ENCODE measurements at places on chromosomes 4 and X.

- DNase-seq, result no peak
These were observed 520.7 kb upstream of the HS3ST1 start for GRCh38 chr4:11949355-11949754.

DNA sequence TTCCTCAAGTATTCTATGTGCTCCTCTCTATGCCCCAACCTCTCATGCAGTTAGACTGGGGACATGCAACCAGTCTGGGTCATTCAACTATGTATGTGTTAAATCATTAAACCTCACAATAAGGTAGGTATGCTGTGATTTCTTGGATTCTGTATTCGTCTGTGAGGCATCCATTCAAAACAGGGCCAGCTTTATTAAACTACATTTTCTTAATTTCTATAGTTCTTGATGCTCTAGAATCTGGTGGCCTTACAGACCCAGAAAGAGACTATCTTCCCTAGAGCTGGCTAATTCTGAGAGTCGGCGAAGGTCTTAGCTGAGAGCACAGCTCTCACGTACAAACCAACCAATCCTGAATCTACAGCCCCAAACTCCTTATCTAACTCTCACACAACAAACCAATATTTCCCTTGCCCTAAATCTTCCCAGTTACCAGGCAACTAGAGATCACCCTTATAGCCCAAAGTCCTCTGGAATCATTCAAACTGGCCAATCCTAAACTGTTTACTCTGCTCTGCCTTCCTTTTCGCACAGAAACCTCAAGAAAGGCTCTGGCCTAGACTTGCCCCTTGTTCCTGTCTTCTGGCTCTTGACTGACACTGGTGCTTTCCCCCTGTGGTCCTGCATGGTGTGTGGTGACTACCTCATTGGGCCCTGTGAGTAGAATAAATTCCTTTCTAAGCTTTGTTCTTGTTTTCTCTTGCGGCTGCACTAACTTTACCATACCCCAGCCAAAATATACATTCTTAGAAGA, 203.5 kb upstream of the TET2 start:
- peak; percentile 65 for DNase-seq

- DNase-seq, result no peak
These were observed 61.4 kb downstream of the PAPSS1 start for GRCh38 chr4:107658400-107659336.

- DNase-seq, result no peak
These were observed 4.6 kb downstream of the RAB33A start for GRCh38 chrX:130176354-130176776.

GRCh38 chr4:168678751-168679366, 182.0 kb downstream of the PALLD start:
- DNase-seq, result no peak

GRCh38 chrX:39777623-39778025, 320.1 kb downstream of the BCOR start:
- DNase-seq, result no peak

GRCh38 chr4:122086338-122087065, 65.6 kb upstream of the BLTP1 start:
- peak; percentile 3 for DNase-seq

- DNase-seq, result no peak
These were observed 8.3 kb downstream of the PPID start for GRCh38 chr4:158714937-158715336.

GRCh38 chr4:148270630-148271029, 171.6 kb downstream of the NR3C2 start:
- DNase-seq, result peak; percentile 18

DNA sequence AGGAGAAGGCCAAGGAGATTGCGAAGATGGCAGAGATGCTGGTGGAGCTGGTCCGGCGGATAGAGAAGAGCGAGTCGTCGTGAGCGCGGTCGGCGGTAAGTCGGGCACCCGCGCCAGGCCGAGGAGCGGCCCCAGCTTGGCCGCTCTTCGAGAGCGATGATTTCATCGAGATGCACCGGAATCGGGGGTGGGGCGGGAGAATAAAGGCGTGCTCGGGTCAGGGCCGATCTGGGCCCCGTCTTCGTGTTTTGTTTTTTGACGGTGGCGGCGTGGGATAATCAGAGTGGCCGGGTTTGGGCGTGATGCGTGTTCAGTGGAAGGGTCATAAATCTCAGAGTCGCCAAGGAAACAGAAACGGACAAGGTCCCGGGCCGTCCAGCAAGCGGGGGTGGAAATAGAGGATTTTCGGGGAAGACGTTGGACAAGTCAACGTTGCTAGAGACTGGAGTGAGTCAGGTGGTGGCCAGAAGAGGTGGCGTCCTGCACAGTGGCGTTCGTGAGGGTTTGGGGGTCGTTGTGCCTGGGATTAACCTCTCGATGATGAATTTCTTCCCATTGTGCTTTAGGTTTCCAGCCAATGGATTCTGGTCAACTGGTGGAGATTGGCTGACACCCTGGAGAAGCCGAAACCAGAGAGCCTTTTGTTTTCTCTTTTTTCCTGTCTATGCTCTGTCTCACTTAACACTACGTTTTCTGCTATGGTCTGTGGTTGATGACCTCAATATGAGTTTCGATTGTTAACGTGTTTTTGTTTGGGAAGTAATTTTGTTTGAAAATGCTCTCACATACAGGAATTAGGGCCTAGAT, 882 bp downstream of the MRFAP1 start:
- peak; percentile 75 for DNase-seq

DNA sequence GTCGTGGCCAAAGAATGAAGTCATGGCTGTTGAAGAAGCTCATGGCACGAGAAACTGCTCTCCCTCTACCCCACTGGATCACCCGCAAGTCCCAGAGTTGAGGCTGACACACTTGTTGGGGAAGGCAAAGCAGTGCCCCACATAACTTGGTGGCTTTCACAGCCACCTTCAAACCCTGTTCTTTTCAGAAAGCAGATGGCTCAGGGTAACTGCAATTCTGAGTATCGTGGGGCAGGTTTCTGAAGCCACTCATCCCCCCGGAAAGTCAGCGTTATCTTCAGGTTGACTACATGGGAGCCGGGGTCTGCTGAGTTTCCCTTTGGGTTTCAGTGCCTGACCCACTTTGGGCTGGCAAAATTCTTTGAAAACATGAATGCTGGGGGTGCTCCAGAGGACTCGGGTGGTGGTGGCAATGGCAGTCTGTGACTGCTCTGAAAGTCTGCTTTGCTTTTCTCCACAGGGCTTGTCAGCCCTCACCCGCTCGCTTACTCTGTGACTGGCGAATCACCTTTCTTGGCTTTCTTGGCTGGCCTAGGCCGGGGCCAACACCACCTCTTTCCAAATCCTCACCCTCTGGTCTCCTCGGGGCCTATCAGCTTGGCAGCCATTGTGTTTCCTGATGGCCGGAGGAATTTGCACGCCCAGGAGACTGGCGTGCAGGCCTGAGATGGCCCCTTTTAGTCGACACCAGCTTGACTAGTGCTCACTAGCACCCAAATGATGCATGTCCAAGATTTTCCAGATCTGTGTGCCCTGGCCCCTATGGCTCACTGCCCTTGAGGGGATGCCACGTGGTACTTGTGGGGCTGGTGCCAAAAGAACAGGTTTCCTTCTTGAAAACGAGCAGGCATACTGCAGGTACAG, 7.3 kb downstream of the PPP1R3F start:
- no peak for DNase-seq

DNA sequence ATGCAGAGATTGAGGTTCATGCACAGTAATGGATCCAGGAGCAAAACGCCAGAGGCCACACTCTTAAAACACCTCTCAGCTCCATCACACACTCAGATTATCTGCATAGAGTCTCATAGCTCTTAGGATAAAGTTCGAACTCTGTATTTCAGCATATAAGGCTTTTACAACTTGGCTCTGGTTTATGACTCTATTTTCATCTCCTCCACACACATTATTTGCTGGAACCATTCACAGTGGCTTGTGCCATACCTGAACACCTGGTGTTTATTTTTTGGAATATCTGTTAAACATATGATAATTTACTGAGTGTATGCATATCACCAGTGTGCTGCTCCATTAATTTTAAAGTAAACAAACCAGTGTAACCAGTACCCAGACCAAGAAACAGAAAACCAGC, 27.2 kb downstream of the RASL11B start:
- no peak for DNase-seq

DNA sequence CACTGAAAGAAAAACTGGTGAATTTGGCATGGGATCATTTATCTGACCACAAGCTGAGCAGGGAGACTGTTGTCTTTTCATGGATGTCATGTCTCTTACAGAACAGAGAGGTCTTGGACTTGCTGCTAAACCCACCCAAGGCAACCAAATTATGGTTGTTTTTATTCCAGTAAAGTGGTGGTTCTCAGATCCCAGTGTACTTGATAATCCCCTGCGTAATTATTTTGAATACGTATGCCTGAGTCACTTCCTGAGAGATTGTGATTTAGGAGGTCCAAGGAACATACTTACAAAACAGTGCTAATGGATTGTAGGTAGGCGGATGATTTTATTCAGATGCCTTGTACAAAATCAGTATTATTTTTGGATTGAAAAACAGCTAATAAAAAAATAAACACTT, 585.6 kb downstream of the IL1RAPL1 start:
- peak; percentile 26 for DNase-seq

GRCh38 chrX:104913348-104913747, 307.1 kb downstream of the TEX13A start:
- DNase-seq, result peak; percentile 18

- DNase-seq, result peak; percentile 79
These were observed 50.3 kb upstream of the ENPP6 start for GRCh38 chr4:184267673-184268583.

- no peak for DNase-seq
These were observed 68.3 kb upstream of the TMEM150C start for GRCh38 chr4:82630079-82630478.

- no peak for DNase-seq
These were observed 3.1 kb upstream of the ANTXR2 start for GRCh38 chr4:80075995-80076675.

DNA sequence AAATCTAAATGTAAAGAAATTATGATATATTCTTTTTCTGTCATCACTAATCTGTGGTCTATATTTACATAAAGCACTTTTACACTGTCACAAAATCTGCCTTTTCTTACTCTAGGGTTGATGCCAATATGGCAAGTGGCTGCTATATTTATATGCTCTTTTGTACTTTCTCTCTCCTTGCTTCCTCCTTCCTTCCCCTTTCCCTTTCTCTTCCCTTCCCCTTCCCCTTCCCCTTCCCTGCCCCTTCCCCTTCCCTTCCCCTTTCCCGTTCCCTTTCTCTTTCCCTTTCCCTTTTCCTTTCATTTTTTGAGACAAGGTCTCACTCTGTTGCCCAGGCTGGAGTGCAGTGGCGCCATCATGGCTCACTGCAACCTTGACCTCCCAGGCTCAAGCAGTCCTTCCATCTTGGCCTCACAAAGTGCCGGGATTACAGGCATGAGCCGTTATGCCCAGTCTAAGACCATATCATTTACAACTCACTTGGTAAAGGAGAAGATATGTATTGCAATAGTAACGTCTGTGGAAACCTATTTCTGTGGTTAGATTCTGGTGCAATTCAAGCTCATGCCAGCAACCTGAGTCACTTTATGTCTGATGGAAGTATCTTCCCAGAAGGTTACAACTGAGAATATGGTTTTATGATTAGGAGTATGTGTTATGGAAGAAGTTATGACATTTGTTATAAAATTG, 13.9 kb upstream of the PLAC8 start:
- DNase-seq, result peak; percentile 42

GRCh38 chr4:27154706-27155105, 294.1 kb downstream of the STIM2 start:
- DNase-seq, result peak; percentile 90

GRCh38 chr4:6959261-6959660, 49.6 kb downstream of the TBC1D14 start:
- DNase-seq, result no peak

GRCh38 chr4:123674762-123675465, 278.3 kb downstream of the SPRY1 start:
- no peak for DNase-seq

GRCh38 chr4:56981795-56982201, 3.1 kb downstream of the POLR2B start:
- peak; percentile 56 for DNase-seq

GRCh38 chr4:123588631-123589241, 192.1 kb downstream of the SPRY1 start:
- DNase-seq, result peak; percentile 80

DNA sequence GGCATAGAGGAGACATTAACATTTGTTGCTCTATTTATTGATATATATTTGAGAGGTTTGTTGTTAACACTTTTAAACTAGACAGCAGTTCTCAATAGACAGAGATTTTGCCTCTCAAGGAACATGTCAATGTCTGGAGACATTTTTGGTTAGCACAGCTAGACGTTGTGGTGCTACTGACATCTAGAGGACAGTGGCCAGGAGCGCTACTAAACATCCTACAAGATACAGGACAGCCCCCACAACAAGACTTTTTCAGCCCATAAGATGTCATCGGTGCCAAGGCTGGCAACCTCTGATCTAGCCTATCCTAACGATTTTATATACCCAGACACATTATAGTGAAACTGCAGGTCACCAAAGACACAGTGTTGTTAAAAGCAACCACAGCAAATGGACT, 18.4 kb upstream of the CTSO start:
- peak; percentile 24 for DNase-seq

- no peak for DNase-seq
These were observed 169.6 kb upstream of the GLRA2 start for GRCh38 chrX:14359727-14360126.

DNA sequence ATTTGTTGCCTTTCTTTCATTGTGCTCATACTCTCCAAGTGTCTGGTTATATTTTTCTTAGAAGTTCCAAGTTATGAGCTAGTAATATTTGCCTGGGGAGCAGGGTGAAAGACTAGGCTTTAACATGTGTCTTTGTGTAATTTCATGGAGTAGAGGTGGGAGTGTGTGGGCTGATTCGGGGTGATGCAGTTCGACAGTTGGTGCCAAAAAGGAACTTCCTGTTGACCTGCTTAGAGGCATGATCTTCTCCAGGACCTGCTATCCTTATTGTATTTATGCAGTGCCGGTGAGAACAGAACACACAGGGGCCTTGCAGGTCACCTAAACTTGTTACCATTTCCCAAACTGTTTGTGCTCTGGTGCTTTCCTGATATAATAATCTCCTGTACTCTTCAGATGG, 21.2 kb downstream of the USP53 start:
- no peak for DNase-seq

DNA sequence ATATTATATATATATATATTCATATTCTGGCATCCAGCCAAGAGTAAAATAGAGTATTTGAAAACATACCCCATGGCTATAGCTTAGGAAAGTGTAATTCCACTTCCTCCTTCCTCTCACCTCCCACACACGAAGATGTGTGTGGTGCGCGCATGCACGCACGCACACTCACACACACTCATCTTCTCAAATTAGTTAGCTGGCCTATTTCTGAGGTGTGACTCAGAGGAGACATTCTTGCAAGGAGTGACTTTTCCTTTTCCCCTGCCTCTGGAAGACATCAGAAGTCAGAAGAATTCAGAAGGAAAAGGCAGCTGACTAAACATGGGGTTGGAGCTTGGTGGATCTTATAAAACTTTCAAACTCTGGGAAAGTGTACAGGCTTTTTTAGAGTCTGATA, 8.8 kb downstream of the ENPEP start:
- DNase-seq, result peak; percentile 79

GRCh38 chr4:152189451-152190179, 346.3 kb downstream of the FBXW7 start:
- DNase-seq, result no peak

- DNase-seq, result no peak
These were observed 25.5 kb downstream of the CDKN2AIP start for GRCh38 chr4:183469936-183470335.

- no peak for DNase-seq
These were observed 80.8 kb downstream of the CCSER1 start for GRCh38 chr4:90207887-90208454.

Measured in astrocyte of the hippocampus (primary cell).